ENCODE measurements at places on chromosomes 4 and X.

GRCh38 chr4:90219822-90220221 is 92.6 kb downstream of the CCSER1 start:
- DNase-seq = no peak

DNA sequence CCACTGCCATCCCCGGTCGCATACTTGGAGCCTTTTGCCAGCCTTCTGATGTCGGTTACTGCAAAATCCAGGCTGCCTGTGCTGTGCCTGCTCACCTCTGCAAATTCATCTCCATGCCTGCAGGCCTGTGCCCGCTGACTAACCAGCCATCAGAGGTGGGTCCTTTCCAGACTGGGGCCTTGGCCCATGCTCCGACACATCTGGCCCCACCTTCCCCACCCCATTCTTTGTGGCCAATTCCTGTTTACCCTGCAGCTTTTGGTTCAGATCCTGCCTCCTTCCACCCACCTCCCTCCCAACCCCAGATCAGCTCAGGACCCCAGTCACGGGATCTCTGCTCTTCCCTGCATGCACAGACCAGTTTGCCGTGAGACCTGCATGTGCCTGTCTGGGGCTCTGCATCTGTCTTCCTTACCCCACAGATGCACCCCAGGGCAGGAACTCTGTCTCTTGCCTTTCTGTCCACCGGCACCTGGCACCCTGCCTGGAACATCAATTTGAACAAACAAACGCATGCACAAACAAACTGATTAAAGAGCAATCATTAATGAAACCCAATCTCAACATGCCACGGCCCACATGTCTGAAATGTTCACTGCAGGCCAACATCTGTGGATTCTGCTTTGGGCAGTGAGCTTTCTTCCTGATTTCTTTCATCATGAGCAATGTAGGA is 112.8 kb upstream of the PSAPL1 start:
- no peak for DNase-seq

- DNase-seq = no peak
These were observed 59.5 kb downstream of the SEPSECS start for GRCh38 chr4:25100710-25101109.

DNA sequence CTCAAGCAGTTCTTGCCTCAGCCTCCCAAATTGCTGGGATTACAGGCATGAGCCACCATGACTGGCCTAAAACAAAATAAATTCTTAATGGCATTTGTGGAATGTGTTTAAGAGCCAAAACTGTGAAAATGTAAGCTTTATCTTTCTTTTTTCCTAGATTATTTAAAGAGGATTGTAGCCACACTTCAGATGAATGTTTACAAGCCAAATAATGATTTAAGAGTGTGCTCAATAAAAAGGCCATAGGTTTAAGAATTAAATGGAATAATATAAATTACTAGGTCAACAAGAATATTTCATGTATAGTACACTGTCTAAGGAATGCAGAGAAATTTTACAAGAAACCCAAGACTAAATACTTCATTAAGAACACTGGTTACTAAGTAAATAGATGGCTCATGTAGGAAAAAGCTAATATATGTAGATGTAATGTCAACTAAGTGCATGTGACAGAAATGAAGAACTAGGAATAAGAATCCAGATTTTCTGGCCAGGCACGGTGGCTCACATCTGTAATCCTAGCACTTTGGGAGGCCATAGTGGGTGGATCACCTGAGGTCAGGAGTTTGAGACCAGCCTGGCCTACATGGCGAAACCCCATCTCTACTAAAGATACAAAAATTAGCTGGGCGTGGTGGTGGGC is 21.3 kb upstream of the UGDH start:
- DNase-seq = no peak

DNA sequence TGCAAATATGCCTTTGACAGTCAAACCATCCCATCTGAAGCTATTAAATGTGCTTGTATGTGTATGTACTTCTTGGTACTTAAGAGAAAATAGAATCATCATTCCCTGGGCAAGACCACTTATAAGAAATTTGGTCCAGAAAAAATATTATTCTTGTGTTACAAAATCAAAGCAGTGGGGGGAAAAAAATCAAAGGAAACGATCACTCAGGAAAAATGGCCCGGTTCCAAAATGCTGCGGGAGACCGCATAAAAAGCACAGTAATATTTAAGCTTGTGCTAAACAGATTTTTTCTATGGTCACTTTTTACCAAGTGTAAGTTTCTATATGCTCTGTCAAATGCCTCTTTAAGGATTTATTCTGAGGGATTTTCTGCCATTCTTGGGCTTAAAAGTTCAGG is 36.1 kb downstream of the RAI2 start:
- DNase-seq = no peak

DNA sequence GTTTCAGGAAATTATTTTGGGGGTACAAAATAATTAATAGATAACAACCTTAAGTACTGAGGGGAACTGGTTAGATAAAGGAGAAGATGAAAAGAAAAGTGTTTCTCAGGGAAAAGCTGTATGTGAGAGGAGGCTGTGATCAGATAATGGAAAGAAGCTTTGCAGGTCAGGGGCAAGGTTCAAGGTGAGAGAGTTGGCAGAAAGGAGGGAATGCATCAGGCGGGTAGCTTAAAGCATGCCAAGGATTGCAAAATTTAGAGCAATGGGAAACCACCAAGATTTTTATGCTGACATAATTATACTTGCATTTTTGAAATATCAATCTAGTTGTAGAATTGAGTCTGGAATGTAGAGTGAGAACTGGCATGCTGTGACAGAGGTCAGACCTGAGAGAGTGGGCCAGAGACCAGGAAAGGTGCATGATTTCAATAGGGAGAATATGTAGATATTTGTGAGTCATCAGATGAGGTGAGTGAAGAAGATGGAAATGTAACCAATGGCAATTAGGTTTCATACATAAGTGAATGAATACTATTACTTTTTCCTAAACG is 508.7 kb downstream of the TRIML1 start:
- no peak for DNase-seq

DNA sequence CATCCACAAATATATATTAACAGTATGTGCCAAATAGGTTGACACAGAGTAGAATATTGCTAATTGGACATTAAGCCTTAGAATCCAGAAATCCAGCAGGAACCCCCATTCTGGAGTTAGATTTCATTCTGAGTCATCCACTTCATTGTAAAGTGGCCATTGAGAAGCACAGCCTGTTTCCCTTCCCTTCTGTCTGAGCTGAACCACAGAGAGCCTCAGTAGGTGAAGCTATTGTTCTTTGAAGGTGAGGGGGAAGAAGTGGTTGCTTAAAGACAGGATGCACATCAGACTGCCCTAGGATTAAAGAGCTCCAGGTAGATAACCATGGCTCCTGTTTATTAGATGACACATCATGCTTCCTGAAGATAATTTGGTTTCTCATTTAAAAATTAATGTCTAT is 30.6 kb upstream of the MCF2 start:
- DNase-seq = no peak

- DNase-seq = no peak
These were observed 68.8 kb downstream of the MAML3 start for GRCh38 chr4:140085062-140085622.

DNA sequence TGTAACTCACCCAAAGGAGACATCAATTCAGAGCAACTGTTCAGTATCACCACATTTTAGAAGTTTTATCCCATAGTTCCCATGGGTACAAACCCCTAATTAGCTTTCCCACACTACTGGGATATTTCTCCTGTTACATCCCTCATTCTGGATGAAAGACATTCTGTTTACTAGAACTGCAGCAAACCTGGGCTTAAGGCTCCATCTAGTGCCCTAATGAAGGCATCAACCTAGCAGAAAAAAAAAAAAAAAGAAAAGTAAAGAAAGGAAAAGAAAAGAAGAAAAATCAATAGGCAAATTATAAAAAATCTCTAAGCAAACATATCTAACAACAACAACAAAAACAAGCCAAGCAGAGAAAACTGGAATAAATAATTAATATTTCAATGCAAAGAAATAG is 133.7 kb upstream of the CPXCR1 start:
- DNase-seq = no peak

GRCh38 chrX:71618303-71618721 is at the start of gene CXCR3:
Gene CXCR3 (minus strand): TSS chrX:71618511. CDS start chrX:71618449, 62 bp downstream.
- peak; percentile 46 for DNase-seq

- no peak for DNase-seq
These were observed 14.3 kb downstream of the PCDH19 start for GRCh38 chrX:100395781-100396180.

DNA sequence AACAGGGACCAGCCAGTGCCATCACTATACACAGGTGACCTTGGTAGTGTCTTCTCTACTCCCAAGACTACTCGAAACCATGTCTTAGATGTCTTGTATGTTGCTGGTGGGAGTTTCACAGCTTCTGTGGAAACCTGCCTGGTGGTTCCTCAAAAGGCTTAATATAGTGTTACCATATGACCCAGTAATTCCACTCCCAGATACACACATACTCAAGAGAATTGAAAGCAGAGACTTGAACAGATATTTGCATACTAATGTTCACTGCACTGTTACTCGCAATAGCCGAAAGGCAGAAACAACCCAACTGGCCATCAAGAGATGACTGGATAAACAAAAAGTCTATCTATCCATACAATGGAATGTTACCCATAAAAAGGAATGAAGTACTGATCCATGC is 3.1 kb downstream of the TFDP3 start:
- DNase-seq = no peak

DNA sequence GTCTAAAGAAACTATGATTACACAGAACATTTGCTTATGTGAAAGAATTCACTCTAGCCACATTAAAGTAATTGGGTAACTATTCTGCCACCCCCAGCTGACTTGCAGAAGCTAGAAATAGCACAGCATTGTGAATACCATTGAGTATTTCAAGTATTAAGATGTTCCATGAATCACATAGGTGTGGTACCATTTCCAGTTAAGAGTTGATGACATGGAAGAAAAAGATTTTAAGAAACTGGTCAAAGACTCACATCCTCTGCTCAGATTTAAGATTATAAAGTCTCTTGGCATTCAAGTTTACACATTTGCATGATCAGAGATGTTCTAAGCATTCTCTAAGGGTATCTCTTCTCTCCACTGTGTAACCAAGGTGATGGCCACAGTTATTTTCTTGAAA is 287.5 kb downstream of the CAMK2D start:
- no peak for DNase-seq

GRCh38 chrX:20542072-20542471 is 275.4 kb upstream of the RPS6KA3 start:
- no peak for DNase-seq

- no peak for DNase-seq
These were observed 161.4 kb upstream of the RADX start for GRCh38 chrX:106450405-106450804.

DNA sequence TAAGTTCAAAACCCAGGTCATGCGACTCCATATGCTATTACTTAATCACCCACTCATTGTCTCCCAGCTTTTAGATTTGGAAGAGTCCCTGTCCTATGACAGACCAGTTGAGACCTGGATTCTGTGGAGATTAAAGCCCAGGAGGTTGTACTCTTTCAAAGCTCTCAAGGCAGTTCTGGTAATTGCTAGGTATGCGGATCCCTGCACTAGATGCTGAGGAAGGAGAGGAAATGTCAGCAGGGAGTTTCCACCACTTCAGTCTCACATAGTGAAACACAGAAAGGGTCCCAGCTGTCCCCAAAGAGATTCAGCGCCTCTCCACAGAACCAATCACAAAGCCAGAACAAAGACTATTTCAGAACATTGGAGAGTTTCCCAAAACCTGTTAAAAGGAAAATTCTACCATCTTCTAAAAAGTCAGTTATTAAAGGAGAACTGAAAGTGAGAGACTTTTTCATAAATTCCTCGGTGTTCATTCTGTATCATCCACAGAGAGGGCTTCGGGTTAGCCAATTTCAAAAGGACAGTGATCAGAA is 53.4 kb downstream of the IRF2 start:
- DNase-seq = no peak

GRCh38 chr4:173531086-173531965 is 1.3 kb upstream of the HAND2 start:
- no peak for DNase-seq
